ENCODE measurements at places on chromosomes 3 and 15.

DNA sequence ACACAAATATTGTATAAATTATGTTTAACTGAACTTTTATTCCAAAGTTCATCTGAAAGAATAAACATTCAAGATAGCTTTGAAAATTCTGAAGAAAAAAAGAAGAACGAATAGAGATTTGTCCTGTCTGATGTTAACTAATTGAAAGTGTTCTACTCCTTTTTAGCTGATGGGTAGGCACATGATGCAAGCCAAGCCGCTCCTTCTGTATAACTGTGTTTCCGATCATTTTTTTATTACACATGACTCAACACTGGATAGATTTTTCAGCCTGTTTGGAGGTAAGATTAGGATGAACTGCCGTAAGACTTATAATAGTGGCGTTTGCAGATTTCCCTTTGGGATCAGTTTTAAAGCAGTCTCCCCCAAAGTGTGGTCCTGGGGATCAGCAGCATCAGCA lies 19.0 kb downstream of the NSUN3 start:
- DNase-seq, result no peak

GRCh38 chr3:24986612-24987011 lies 441.5 kb upstream of the RARB start:
- DNase-seq, result no peak

GRCh38 chr15:79644091-79644490 lies 212.0 kb downstream of the MINAR1 start:
- no peak for DNase-seq

- DNase-seq, result no peak
Measured at GRCh38 chr15:39657181-39657580, 76.3 kb downstream of the THBS1 start.

GRCh38 chr3:89367166-89367565 lies 259.7 kb downstream of the EPHA3 start:
- DNase-seq, result no peak

DNA sequence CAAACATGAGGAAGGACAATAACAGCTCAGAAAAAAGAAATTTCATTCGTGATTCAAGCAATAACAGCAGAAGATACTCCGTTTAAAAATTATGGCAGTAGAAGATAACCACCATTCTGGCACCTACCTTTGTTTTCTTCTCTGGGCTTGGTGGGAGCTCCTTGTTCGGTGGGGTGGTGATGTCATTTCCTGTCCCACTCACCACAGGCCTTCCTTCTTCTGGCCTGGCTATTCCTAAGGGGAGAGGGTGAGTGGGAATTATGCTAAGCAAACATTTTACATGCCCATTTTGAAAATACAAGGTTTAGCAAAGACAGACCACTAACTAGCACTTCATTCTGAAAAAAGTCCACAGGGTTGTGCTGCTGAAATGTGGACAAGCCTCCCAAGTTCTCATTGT lies 74.4 kb downstream of the DHX30 start:
- no peak for DNase-seq

DNA sequence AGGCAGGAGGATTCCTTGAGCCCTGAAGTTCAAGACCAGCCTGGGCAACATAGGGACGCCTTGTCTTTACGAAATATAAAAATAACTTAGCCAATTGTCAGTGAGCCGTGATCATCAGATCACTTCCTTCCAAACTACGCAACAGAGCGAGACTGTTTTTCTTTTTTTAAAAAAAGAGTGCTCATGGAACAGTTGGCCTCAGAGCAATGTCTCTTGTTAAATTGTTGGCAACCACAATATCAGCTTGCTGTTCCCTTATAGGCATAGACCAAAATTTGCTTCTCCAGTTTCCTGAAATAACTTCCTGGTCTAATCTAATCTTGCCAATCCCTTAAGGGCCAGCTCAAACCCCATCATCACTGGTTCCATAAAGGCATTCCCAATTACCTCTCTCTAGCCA lies 93.3 kb upstream of the SLC4A7 start:
- DNase-seq, result no peak

- peak; percentile 33 for DNase-seq
Measured at GRCh38 chr3:158748237-158748828, 16.1 kb upstream of the RARRES1 start.

GRCh38 chr3:127442506-127442905 lies 148.0 kb downstream of the TPRA1 start:
- no peak for DNase-seq

DNA sequence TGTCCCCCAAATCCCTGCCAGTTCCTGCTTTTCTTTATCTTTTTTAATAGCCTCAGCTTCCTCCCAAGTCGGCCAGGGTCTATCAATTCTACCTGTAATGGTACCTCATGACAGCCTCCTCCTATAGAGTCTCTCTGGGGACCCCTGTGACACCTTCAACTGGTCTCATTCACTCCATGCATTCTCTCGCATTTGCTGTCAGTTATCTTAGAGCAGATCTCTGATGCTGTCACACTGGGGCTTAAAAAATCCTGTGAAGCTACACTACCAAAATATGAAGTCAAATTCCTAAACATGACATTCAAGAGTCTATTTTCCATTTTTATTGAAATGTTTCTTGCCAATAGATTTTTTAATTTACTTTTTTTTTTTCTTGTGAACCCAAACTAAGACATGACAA lies 5.5 kb downstream of the VPS39 start:
- DNase-seq, result no peak
